ENCODE measurements at places on chromosomes 7 and 10. TPM values are rescaled to one million over a fixed set of nuclear protein-coding genes. Genes with fewer than 3 reads are reported as not detected.

DNA sequence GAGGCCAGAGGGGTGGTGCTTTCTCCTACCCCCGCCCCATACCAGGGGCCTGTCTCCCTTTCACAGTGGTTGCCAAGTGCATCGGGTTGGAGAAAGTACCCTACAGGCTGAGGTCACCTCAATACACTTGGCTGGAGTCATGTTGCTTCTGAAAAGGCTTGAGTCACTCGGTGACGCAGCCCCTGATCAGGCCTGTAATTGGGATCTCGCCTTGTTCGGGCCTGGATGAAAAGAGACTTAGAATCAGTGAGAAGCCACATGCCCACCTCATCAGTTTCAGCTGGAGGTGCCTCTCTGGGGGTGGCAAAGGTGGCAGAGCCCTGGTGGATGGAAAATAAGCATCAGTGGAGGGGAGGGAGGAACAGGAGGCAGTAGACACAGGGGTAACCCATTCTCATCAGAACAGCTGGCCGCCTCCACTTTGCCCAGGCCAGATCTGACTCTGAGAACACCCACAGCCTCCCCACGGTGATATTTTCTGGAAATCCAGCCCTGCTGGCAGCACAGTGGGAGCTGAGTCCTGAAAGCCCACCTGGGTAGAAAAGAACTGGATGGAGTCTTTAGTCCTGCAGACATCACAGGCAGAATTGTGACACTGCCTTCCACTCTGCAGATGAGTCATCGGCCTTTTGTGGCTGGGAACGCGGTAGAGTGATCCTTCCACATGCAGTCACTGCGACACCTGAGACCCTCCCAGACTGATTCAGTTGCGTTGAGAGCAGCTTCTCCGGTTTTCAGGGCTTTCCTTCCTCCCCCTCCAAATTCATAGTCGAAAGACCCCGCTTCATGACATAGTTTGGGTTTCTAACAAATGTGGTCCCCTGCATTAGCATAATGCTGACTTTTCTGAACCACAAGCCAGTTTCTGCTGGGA lies 108.0 kb downstream of the GRK5 start:
- H3K36me3 ChIP-seq: no peaks in the 10 kb centered on the region
- peak; percentile 85 for DNase-seq
- H3K27ac ChIP-seq: peak overlapping the region; percentile 95
- H3K27me3 ChIP-seq: no peaks in the 10 kb centered on the region
- H3K4me3 ChIP-seq: no peak overlapping the region
- peaks cover 63% of the 10 kb centered on the region for H3K4me1 ChIP-seq

Gene OPN1SW
- not detected for total RNA-seq

- H3K36me3 ChIP-seq: no peaks in the 10 kb centered on the region
- peak; percentile 45 for DNase-seq
- no peak overlapping the region for H3K4me3 ChIP-seq
Measured at GRCh38 chr7:104848138-104848990, 165.6 kb upstream of the KMT2E start.

GRCh38 chr7:45984386-45985295 lies 63.6 kb upstream of the IGFBP3 start:
- H3K4me3 ChIP-seq: no peak overlapping the region
- no peaks in the 10 kb centered on the region for H3K36me3 ChIP-seq
- no peak overlapping the region for H3K27ac ChIP-seq

DNA sequence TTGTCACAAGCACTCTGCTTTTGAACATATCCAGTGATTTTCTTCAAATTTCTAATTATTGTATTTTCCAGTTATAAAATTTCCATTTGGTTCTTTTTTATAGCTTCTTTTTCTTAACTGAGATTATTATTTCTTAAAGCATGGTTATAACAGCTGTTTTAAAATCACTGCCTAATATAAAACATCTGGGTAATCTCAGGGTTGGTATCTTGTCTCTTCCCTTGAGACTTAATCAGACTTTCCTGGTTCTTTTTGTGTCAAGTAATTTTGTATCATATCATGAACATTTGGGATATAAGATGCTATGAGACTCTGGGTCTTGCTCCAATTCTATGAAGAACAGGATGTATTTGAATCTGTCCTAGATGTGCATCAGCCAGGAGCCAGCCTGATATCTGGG lies 93.6 kb downstream of the HIBADH start:
- H3K4me3 ChIP-seq: no peak overlapping the region
- H3K4me1 ChIP-seq: no peaks in the 10 kb centered on the region
- no peaks in the 10 kb centered on the region for H3K27me3 ChIP-seq
- no peaks in the 10 kb centered on the region for H3K36me3 ChIP-seq

- 0 out of 2 replicates have a peak, but pooled peaks cover 4% of the 10 kb centered on the region for H3K4me1 ChIP-seq
- H3K36me3 ChIP-seq: no peaks in the 10 kb centered on the region
- H3K4me3 ChIP-seq: no peak overlapping the region
- no peak overlapping the region for H3K27ac ChIP-seq
- H3K27me3 ChIP-seq: no peaks in the 10 kb centered on the region
Measured at GRCh38 chr7:44157116-44158080, 16.3 kb upstream of the MYL7 start.

DNA sequence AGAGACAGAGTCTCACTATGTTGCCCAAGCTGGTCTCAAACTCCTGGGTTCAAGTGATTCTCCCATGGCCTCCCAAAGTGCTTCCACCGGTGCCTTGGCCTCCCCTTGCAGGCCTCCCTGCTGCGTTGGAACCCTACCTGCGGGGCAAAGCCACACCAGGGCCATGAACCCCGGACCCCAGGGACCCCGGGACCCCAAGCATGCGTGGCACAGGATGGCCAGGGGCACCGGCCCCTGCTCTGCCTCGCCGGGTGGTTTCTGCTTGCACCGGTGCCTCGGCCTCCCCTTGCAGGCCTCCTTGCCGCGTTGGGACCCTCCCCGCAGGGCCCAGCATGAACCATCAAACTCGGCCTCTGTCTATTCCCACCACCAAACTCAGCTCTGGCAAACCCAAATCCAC lies 301.0 kb upstream of the NPVF start:
- DNase-seq: no peak
- no peak overlapping the region for H3K27ac ChIP-seq
- H3K4me1 ChIP-seq: no peaks in the 10 kb centered on the region
- H3K36me3 ChIP-seq: no peaks in the 10 kb centered on the region
- H3K27me3 ChIP-seq: peaks cover 2% of the 10 kb centered on the region

DNA sequence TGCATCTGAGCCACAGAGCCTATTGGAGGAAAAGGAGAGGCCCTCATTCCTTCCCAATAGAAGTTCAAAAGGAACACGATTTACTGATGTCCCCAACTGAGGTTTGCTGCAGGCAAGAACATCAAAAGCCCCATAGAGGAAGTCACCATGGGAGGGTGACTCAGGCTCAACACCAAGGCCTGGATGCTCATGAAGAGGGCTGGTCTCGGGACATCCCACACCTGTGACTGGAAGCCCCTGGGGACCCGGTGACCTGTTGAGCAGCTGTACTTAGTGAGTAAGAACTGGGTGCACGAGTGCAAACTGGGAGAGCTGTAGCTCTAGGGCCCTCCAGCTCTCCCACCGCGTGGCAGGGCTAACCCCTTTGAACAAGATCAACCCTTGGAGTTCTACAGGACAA lies 38.0 kb downstream of the CYTH3 start:
- H3K27me3 ChIP-seq: no peaks in the 10 kb centered on the region
- DNase-seq: no peak
- no peaks in the 10 kb centered on the region for H3K4me1 ChIP-seq
- H3K4me3 ChIP-seq: no peak overlapping the region

Gene NCF1
- total RNA-seq: not detected

DNA sequence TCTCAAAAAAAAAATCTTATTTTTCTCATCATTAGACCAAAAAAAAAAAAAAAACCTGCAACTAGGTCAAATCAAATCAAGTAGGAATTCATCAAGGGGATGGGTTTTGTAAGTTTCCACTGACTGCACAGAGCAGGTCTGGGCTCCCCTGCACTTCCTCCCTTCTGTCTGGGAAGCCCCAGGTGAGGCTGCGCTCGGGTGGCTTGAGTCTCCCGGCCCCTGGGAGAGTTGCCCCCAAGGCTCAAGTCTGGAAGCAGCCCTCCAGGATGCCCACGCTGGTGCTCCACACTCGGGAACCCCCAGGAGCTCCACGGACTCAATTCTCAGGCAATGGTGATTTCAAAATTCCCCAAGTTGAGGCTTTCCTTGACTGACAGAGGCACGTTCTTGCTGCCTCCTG lies 41.7 kb upstream of the RBM33 start:
- H3K27ac ChIP-seq: no peak overlapping the region
- H3K27me3 ChIP-seq: no peaks in the 10 kb centered on the region
- no peak for DNase-seq
- H3K4me3 ChIP-seq: no peak overlapping the region

Gene INA
- total RNA-seq: 0.08 TPM

DNA sequence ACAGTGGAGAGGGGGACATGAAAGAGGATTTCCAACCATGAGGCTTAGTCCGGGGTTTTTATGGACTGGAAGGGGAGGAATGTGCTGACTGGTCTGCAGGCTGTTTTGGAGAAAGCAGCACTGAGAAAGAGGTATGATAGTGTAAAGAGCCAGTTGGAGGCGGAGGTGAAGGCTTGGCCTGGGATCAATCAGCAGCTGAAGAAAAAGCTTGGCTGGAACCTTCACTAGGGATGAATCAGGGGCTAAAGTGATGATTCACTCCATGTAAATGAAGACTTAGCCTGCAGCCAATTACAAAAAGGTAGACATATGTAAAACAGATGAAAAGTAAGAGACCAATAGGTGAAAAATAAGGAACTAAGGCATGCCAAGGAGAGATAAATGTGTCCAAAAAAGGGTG lies 1382.6 kb downstream of the GATA3 start:
- H3K27me3 ChIP-seq: no peaks in the 10 kb centered on the region
- no peak overlapping the region for H3K27ac ChIP-seq
- no peaks in the 10 kb centered on the region for H3K4me1 ChIP-seq
- H3K36me3 ChIP-seq: no peaks in the 10 kb centered on the region

GRCh38 chr10:61163403-61163802 lies 219.4 kb upstream of the RHOBTB1 start:
- H3K27me3 ChIP-seq: no peaks in the 10 kb centered on the region
- no peak overlapping the region for H3K27ac ChIP-seq
- H3K4me1 ChIP-seq: no peaks in the 10 kb centered on the region

DNA sequence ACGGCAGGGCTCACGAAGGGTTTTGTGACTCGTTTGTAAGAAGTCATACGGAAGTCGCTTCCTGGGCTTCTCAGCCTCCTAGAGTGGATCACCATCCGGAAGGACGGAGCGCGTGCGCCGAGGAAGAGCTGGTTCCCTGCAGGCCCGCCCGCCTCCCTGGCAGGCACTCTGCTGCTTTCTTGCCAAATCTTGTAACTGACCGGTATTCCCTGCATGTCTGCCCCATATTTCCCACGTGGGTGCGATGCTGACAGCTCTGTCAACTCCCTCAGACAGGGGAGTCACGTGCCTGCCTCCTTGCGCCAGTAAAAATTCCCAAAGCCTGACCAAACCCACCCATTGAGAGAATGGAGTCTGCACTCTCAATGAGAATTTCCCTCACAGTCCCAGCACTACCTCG lies 12.7 kb downstream of the SHH start:
- H3K27me3 ChIP-seq: no peaks in the 10 kb centered on the region
- DNase-seq: no peak
- no peaks in the 10 kb centered on the region for H3K4me1 ChIP-seq
- no peak overlapping the region for H3K27ac ChIP-seq

DNA sequence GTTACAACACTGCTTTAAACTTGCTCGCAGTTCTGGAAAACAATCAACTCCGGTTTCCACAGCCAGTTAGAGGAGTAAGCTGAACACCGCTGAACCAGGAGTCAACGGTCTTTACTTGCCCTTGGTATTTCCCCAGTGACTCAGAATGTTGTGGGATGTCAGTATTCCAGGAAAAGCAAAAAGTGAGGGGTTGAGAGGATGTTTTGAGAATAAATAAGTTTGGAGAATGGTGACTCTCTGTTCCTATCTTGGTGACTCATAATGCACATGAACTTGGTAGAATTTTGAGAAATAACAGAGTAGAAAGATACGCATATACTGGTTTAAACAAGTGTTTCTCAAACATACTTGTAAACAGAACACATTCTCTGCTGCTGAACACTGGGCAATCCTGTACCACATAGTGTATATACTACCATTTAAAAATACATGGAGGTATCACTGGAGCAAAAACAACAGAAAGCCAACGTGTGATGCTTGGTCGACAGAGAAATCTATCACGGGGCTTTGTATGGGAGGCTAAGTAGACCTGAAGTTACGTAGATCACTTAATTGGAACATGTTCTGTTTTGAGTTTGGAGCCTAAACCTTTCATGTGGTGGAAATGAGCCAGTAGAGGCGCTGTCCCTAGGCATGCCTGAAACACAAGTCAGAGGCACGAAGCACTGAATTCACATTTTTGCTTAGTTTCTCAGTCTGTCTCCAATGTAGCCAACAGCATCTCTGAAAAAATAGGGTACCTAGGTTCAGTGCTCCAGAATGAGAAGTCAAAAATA lies 534.3 kb downstream of the PARD3 start:
- H3K27me3 ChIP-seq: no peaks in the 10 kb centered on the region
- H3K36me3 ChIP-seq: no peaks in the 10 kb centered on the region
- peak overlapping the region; percentile 66 for H3K27ac ChIP-seq
- DNase-seq: peak; percentile 54
- peaks cover 3% of the 10 kb centered on the region for H3K4me1 ChIP-seq

- H3K36me3 ChIP-seq: no peaks in the 10 kb centered on the region
- no peaks in the 10 kb centered on the region for H3K27me3 ChIP-seq
- no peaks in the 10 kb centered on the region for H3K4me1 ChIP-seq
- H3K27ac ChIP-seq: no peak overlapping the region
Measured at GRCh38 chr10:14093730-14094484, 236.8 kb downstream of the FRMD4A start.

Gene SORCS1
- total RNA-seq: not detected

DNA sequence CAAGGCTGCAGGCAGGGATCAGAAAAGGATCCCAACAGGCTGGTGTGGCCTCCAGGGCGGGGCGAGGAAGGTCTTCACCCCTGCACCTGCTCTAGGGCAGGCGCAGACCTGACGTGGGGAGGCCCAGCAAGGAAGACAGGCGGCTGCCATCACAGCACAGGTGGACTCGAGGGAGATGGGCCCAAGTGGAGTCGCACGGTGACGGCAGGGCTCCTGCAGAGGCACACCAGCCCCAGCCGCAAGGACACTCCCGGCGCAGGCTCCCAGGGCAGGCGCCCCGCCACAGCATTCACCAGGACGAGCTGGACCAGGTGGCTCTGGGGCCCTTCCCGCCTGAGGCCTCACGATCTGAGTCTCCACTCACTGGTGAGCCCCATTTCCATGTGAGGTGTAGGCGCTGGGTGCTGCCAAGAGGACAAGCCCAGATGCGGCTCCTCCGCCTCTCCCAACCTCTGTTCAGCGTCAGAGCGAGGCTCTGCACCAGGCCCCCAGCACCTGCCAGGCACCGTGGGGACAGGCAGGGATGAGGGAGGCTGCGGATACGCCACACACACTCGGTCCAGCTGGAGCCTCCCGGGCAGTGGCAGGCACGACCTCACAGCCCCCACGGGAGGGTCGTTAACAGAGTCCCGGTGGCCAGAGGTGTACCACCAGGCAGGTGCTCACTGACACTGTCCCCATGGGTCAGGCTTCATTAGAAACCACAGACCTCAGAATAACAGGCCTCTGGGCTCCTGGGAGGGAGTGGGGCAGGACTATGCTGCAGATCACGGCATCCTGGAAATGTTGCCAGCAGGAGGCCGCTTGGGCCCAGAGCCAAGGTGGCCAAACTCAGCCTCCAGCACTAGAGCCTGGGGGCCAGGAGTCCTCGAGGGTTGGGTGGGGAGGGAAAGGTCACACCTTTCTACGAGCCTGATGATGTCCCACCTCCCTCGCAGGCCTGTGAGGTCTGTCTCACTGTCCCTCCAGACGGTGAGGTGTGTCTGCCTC lies 111.6 kb downstream of the MAD1L1 start:
- H3K27me3 ChIP-seq: no peaks in the 10 kb centered on the region
- H3K27ac ChIP-seq: no peak overlapping the region
- H3K4me1 ChIP-seq: peaks cover 15% of the 10 kb centered on the region
- no peak overlapping the region for H3K4me3 ChIP-seq

Data from Panc1 (cell line).